ENCODE measurements at places on chromosomes 6 and 20.
A peak's percentile ranks its signal among the peaks of the same experiment; 100 is the strongest.

- DNase-seq: no peak
Observed at GRCh38 chr6:19086480-19086879, 699.3 kb downstream of the RNF144B start.

GRCh38 chr6:1499777-1500176 lies 109.9 kb upstream of the FOXC1 start:
- DNase-seq: no peak

GRCh38 chr6:89372506-89372901 lies 20.0 kb upstream of the UBE2J1 start:
- no peak for DNase-seq

- DNase-seq: peak; percentile 50
Observed at GRCh38 chr6:7479801-7480266, 61.6 kb upstream of the DSP start.

- DNase-seq: no peak
Observed at GRCh38 chr6:11675601-11676000, 103.0 kb downstream of the ADTRP start.

GRCh38 chr20:58897488-58897887 lies 45.0 kb downstream of the GNAS start:
- DNase-seq: no peak

GRCh38 chr20:25000268-25000801 lies 7.8 kb upstream of the APMAP start:
- DNase-seq: peak; percentile 65

GRCh38 chr6:32809171-32809570 lies 7.6 kb downstream of the HLA-DOB start:
- DNase-seq: no peak

- DNase-seq: no peak
Observed at GRCh38 chr6:81613606-81614005, 138.9 kb downstream of the TENT5A start.

- no peak for DNase-seq
Observed at GRCh38 chr6:161507375-161507774, 233.5 kb upstream of the AGPAT4 start.

DNA sequence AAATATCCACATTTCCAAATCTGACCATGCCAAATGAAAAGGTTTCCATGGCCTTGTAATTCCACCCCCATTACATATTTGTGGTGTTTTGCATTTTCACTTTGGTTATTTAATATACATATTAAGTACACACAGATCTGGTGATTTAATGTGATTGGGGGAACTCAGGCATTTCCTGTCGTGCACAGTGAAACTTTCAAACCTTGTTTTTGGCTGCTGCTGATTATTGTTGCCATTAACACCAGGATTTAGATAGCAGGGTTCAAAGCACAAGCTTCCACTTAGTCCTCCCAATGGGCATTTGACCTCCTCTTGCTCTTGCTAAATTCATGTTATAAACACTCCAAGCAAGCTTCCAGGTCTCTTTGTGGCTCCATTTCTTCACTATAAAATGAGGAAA lies 166.5 kb downstream of the SOBP start:
- no peak for DNase-seq

Data from kidney glomerular epithelial cell (primary cell).